Left forelimb (tissue), 1 donor: ENCODE measurements at places on chromosomes 5 and 9.

GRCh38 chr9:127634698-127635097, 22.6 kb downstream of the STXBP1 start:
- no peak for DNase-seq

DNA sequence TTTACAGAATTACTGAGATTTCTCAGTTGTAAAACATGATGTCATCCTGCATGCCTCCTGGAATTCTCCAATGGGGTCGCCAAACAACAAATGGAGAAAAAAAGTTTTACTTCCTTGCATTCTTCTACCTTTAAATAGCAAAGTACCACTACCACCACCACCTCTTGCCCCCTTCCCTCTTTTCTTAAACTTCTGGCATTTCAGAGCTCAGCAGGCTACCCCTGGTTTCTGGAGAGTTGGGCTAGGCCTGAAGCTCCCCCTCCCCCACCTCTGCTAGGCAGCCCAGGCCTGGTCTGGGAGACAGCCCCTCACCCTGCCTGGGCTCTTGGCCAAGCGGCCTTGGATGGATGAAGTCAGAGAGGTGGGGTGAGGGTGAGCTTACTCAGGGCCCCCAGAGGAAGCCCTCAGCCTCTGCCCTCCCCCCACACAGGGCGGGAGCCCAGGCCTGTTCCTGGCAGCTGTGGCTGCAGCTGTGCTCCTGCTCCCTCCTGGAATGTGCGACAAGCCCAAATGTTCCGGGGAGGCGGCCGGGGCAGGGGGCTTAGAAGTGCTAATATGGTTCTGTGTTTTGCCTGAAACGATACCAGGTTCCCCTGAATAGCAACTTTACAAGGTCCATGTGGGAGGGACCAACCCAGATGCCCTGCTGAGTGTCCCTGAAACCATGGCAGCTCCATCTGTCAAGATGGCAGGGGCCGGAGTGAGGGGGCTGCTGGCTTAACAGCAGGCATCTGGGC, 6.0 kb upstream of the CCIN start:
- DNase-seq = peak; percentile 93

DNA sequence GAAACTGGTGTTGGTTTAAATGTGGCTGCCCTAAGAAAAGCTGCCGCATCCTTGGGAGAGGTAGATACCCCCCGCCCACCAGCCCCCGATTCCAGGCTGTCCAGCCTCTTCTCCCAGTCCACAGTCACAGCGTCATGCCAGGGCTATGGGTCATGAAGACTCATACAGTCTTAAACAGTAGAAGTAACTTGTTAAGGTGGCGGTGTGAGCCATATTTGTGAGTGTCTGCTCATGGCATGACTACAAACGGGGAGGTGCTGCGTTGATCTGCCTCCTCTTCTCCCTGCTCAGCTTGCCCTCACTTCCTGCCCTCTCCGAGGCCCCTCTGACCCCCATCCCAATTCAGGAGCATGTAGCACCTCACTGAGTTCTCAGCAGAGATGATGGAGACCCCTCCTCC, 20.8 kb downstream of the FGD3 start:
- no peak for DNase-seq

- DNase-seq = peak; percentile 56
Observed at GRCh38 chr9:137317718-137318511, 15.8 kb upstream of the NRARP start.

DNA sequence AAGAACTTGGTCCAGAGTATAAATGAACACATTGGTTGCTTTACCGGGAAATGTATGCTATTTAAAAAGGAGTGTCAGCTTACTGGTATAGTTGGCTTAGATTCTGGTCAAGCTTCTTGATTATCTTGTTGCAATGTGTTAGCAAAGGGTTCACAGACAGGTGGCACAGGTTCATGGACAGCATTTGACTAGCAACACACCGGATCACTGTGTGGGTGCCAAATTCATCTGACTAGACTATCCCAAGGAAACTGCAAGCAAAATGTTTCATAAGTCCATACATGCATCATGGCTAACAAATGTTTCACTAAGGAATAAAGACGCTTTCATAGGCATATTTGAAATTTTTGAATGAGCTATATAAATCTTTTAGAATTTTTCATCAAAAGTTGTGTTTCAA, 274.1 kb downstream of the PLK2 start:
- DNase-seq = no peak

DNA sequence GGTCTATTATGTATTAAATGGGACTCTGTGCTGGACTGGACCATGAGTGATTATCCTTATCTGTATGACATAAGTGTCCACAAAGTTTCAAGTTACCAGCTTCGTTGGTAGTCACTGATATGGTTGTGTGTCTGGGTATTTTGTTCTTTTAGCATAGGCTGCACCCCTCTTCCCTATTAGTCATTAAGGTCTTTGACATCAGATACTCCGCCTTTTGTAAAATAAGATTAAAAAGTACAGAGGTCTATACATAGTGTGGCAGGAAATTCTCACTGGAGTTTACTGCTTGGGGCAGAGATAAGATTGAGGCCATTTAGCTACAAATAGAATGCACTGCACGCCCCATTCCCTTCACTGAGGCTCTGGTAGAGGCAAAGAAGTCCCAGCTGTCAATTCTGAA, 99.4 kb downstream of the TMEM215 start:
- DNase-seq = no peak

DNA sequence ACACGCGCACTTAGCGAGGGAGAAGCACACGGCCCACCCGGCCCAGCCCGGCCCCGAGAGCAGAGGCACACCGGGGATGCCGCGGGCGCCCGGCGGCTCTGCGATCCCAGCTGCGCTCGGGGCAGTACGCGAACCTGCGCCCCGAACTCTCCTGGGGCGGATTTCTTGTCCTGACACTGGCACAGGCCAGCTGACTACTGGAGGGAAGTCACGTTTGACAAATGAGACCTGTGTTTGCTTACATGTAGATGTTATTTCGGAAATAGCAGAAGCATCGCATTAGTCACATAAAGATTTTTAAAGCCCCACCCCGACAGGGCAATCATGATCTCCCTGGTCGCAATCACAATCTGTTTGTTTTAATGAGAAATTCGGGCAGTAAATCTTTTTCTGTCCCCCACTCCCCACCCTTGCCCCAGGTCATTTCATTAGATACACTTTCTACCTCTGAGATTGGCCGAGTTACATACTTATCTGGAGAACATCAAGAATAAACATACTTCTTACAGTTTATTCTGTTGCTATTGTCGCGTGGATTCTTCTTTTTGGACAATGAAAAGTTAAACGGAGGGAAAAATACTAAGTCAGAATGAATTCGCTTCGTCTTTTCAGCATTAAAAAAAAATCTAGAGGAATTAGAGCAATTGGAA, 518.9 kb downstream of the CTNND2 start:
- DNase-seq = no peak

DNA sequence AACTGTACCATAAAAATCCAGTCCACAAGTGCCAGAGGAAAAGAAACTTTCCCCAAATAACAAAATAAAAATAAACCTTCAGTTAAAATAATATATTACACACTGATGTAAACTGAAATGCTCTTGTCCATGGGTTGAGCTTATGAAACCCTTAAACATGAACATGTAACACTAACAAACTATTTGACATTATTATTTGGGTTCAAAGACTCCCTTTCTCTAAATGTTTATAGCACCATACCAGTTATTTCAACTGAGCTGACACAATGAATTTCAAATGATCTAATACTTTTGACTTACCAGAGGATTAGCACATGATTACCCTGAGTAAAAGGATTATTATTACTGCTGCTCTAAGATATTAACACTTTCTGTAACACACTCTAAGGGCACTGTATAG, 251.1 kb downstream of the BNC2 start:
- no peak for DNase-seq

DNA sequence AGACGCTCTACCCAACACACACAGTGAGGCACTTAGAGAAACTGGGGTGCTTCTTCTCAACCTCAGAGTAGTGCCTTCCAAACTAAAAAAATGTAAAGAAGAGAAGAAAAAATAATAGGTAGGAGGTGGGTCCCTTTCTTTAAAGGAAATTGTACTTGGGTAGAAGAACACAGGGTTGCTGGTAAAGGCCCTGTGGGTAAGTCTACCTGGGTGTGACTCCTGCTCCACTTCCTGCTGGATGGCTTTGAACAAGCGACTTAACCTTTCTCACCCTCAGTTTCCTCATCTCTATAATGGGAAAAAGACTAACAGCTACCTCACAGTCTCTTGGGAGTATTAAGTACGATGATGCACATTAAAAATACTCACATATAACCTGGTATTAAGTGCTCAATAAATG, 32.1 kb upstream of the GLRA1 start:
- no peak for DNase-seq

- DNase-seq = no peak
Observed at GRCh38 chr5:95564450-95564849, 9.5 kb downstream of the ARSK start.

GRCh38 chr5:107542831-107543231, 127.9 kb downstream of the EFNA5 start:
- no peak for DNase-seq

DNA sequence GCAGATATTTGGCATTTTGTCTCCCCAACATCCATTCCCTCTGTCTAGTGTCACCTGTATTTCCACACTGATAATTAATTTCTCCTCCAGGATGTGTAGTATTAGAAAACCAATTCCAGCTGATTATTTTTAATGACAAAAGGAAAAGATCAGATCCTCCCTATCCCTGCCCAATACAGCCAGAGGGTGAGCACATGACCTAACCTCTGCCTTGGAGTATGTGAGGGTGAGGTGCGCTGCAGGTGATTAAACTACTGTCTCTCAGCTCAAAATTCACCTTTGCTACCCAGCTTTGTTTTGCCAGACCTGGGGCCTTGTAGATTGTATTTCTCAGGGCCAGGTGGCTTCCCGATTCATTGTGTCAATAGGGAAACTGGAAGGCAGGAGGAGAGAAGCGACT, 402.1 kb downstream of the PRELID2 start:
- no peak for DNase-seq

DNA sequence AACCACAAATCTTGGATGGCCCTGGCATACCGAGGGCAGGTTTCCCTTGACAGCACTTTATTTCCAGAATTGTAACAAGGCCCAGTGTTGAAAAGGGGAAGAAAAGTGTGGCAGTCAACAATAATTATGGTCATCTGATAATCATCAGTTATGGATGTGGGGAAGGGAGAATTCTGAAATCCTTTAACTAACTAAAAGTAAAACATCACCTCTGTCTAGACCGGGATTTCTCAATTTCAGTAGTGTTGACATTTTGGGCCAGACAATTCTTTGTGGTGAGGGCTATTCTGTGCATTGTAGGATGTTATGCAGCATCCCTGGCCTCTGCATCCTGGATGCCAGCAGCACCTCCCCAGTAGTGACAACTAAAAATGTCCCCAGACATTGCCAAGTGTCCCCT, 140.4 kb downstream of the PSAT1 start:
- no peak for DNase-seq

DNA sequence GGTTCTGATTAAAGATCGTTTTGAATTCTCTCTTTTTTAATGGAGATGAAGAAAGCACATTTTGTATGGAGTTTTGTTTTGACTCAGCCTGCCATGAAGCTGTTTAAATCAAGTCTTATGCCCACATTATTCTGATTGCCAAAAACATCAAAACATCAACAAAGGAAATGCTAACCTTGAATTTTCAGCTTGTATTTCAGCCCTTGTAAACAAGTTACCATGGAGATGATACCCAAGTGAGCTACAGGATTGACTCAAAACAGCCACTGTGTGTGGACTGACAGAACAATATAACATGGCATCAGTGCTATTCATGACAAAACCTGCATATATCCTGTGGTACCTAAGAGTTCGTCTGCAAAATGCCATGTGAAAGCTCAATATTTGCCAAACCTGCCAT, 1581.0 kb downstream of the MAT2B start:
- no peak for DNase-seq

- no peak for DNase-seq
Observed at GRCh38 chr9:87324613-87325194, 173.0 kb upstream of the DAPK1 start.

DNA sequence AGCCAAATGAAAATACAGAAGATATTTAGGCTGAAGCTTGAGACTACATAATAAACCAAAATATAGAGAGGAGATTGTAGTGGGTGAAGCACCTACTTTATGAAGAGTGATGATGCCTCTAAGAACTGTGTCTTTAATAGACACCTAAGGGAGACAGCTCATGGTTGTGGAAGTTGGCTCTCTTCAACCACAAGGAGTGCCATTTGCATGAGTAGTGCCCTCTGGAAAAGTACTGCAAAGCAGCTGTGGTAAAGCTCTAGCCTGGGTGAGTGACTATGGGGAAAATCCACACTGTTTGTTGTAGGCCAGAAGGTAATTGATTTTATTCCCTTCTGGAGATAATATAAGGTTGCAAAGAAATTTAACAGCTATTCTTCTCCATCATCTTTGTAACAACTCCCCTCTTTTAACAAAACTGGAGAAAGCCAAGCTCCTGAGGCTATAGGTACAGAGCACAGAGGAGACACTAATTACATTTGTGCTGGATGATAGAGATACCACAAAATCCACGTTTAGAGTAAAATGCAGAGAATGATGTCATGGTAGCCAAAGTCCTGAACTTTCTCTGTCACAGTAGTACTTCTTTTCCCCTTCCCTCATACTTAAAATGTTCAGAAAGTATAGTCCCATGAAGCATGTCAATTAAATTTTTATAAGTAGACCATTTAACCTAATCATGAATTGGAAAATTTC, 122.8 kb downstream of the STARD4 start:
- no peak for DNase-seq

GRCh38 chr5:57113481-57113880, 60.4 kb upstream of the GPBP1 start:
- no peak for DNase-seq
